Esophagus mucosa (tissue), 1 donor: ENCODE measurements at places on chromosomes 3 and 15. TPM values are rescaled to one million over a fixed set of nuclear protein-coding genes. Genes with fewer than 3 reads are reported as not detected.
A peak's percentile ranks its signal among the peaks of the same experiment; 100 is the strongest.

The ANKRD34C gene
- not detected for total RNA-seq

DNA sequence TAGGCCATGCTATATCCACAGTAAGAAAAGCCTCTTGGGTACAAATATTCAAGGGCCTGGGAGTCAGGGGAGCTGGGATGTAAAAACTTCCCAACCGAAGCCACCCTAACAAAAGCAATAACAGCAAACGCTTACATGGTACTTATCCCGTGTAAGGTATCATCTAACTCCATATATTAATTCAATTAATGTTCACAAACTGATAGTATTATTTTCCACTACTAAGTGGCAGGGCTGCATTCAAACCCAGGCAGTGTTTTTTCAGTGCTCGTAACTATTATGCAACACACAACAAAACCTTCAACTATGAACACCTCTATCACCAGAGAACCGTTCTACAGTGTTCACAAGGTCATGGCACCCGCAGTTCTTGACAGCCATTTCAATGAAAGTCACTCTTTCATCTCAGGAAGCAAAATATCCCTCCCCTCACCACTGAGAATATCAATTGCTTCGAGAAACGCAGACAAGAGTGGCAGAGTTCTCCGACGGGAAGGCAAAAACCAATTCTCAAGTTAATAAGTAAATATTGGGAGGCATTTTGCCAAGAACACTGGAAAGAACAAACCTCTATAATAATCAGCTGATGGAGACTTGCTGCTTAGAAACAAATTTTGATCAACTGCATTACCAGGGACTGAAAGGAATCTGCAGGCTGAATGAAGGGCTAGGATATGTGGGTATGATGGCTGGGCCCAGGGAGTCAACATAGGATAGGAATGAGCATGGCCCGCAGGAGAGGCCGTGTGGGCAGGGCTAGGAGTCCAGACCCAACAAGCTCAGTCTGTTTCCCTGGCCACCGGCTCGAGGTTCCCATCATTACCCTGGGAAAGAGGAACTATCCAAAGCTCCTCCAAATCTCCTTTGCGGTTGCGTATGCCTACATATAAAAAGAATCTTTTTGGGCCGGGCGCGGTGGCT, 72.3 kb downstream of the XXYLT1 start:
- ATAC-seq: no peak

The REC114 gene
- not detected for total RNA-seq

- ATAC-seq: peak; percentile 51
Measured at GRCh38 chr3:170809007-170809974, 60.7 kb downstream of the RPL22L1 start.

The PML gene
- 28.8 TPM for total RNA-seq

The CPNE9 gene
- total RNA-seq: not detected

GRCh38 chr3:122004107-122004506, 17.9 kb downstream of the ILDR1 start:
- ATAC-seq: peak; percentile 51

GRCh38 chr15:80997692-80998091, 3.0 kb upstream of the TLNRD1 start:
- no peak for ATAC-seq

GRCh38 chr3:128071771-128072453, 19.7 kb downstream of the SEC61A1 start:
- no peak for ATAC-seq

The CX3CR1 gene
- 0.84 TPM for total RNA-seq

DNA sequence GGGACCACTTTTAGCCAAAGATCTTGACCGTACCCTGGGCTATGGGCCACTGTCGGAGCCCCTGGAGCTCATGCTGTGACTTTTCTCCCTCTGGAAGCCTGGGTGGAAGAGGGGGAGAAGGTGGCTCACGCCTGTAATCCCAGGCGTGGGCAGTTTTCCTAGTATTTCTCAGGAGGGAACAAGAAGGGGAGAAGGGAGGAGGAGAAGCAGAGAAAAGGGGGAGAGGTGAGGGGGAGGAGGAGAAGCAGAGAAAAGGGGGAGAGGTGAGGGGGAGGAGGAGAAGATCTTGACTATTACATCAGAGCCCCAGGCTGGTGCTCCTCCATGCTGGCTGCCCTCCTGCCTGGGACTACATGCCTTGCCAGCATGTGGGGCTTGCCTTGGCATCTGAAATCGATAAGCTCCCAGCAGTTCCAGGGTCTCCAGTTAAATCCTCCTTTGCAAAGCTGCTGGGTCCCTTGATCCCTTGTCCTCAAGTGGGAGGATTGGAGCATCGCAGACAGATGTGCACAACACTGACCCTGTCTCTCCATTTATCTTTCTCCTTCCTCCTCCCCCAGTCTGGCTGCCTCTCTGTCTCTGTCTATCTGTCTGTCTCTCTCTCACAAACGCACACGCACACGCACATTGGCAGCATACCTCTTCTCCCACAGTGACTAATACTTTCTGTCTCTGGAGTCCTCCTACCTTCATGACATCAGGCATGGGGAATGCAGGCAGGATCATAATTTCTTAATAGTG, 41.6 kb downstream of the MRAS start:
- peak; percentile 89 for ATAC-seq

- ATAC-seq: peak; percentile 75
Measured at GRCh38 chr3:189304465-189305351, 132.9 kb downstream of the TPRG1 start.

DNA sequence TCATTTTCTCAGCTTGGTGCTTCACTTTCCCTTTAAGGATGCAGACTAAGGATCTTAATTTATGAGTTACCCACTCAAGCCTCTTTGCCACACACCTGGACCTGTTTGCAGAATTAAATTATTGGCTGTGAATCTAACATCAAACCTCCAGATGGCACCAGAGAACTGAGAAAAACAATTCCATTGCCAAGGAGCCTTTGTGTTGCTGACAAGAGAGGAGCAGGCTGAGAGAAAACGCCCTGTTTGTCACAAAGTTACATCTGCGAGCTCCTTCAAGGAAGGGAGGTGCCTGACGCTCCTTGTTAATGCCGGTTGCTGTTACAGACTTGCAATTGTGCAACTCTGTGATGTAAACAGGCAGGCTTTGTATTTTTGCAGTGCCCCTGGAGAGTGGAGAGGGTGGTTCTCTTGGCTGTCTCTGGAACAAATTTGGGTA, 36.3 kb upstream of the TMC3 start:
- peak; percentile 96 for ATAC-seq

The MYL3 gene
- 0.36 TPM for total RNA-seq

The TM6SF1 gene
- total RNA-seq: 0.48 TPM

GRCh38 chr3:42505849-42506410, 3.5 kb downstream of the VIPR1 start:
- ATAC-seq: no peak
